ENCODE measurements at places on chromosomes 4 and X.

DNA sequence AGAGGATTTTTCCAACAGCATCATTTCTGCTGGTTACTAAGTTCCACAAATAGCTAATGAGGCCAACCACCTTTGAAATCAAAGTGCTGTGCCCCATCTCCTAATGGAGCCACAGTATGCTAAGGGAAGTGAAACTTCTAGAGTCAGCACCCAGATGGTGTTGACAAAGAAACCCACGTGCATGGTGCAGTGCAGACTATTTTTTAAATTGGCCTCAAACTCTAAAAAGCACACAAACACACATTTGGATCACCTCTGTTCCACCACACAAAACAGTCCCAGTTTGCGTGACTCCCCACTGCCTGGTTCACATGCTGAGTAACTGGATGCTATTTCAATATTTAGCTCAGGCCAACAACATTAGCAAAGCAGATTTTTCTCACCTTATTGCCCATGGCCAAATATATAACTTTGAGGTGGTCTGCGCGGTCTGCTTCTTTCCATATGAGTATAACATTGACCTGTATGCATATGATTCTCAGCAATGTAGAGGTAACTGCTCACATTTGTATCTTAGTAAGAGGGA lies 69.9 kb downstream of the AMELX start:
- no peak for DNase-seq

DNA sequence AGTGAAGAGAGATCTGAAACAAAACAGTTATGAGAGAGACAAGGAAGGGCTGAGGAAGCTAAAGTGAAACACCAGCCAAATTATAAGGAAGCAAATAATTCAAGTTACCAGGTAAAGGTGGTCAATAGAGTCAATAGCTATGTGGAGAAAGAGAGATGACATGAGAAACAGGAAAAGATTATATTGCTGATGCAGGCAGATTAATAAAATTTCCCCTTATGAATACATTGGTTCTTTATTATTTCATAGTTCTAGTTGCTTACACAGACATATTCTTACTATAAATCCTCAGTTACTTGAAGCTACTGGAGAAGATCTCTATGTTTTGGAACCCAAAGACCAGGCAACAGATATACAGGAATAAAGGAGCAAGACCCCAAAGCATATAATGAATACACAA lies 273.7 kb upstream of the CTSO start:
- no peak for DNase-seq

DNA sequence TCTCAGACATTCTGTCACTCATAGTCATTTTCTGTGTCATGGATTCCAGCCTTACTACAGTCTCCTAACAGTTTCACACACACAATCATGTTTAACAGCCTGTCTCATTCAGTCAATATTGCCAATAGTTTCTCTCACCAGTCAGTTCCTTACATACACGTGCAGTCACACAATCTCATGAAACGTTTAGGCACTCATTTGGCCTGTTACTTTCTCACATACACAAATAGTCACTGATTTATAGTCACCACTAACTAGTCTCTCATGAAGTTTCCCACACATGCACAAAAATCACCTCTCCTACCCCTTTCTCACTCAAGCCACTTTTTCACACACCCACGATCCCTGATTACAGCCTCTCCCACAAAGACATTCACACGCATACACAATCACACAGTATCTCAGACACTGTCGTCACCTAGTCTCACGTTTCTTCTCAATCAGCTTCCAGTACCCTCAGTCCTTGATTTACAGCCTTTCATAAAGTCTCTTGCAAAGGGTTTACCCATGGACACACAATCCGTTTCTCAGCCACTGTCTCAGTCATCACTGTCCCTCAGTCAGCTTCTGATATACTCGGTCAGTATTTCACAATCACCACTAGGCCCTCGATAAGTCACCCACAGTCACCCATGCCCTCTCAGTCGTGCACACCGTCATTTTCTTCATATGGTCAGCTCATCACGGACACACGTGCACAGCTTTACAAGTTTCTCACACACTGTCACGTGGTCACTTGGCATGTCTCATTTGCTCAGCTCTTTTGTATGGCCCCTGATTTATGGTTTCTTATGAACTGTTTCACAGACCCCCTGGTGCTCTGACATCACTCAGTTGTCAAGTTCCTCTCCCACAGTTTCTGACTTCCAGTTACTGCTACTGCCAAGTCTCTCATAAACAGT lies 4.2 kb upstream of the CFP start:
- no peak for DNase-seq

DNA sequence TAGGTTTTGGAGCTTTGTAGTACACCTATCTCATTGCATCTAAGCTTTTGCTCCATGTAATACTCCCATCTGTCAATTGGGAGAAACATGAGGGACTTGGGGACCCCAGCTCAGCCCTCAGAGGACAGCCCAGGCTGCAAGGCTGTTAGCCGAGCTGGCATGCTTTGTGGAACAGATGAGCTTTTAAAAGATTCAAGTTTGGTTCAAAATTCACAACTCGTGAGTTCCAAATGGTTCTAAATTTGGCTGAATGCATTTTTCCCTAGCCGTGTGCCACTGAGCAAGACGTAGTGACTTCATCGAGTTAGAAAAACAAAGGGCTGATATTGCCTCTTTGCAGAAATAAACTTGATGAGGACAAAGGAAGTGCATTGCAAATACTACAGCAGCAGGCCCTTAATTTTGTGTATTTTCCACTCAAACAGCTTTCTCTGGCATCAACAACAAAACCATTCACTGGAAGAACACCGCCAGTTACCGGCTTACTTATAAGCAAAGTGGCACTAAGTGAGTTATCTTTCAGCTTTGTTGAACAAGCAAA lies 165.0 kb upstream of the HS3ST1 start:
- no peak for DNase-seq

DNA sequence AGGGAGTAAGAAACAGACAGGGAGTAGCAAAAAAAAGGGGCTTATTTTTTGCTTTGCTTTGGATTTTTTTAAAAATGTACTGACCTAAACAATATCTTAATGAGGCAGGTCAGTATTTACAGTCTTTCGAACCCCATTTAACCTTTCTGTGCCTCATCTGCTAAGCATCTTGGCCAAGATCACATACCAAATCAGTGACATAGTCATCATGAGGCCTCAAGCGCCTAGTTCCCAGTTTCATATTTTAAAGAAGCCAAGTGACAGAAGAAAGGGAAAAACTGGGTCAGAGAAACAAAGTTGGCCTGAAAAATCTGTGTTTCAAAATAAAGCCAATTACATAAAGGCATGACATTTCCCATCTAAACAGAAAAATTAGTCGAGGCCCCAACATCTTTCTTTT lies 94.6 kb upstream of the WDR44 start:
- DNase-seq = no peak

- DNase-seq = no peak
These were observed 614.0 kb downstream of the STIM2 start for GRCh38 chr4:27474691-27475090.

DNA sequence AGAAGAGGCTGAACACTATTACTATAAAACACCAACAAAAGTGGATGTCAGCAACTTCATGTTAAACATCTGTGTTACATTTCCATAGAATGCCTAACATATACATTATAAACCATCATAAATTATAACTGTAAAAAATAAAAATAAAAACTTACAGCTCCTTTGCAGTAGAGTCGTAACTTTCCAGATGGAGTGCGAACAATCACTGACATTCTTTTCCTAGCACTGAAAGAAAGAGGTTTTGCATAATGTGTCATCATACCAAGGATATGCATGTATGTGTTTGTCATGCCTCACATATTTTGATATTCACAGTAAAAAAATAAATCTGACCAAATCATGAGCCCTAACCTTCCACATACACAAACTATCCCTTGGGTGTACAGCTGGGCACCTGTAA lies 113.1 kb downstream of the ATP8A1 start:
- DNase-seq = no peak

- DNase-seq = no peak
These were observed 92.6 kb downstream of the NXF2 start for GRCh38 chrX:102339312-102340298.

- DNase-seq = no peak
These were observed 23.6 kb upstream of the GPR78 start for GRCh38 chr4:8556341-8557150.

- DNase-seq = no peak
These were observed 186.0 kb upstream of the FAM241A start for GRCh38 chr4:111959222-111959621.

- DNase-seq = no peak
These were observed 492 bp upstream of the SLIT2 start for GRCh38 chr4:20251031-20251795.

GRCh38 chrX:83501530-83501929 lies 6.6 kb upstream of the POU3F4 start:
- no peak for DNase-seq
